Lower leg skin (tissue), 4 donors: ENCODE measurements at places on chromosomes 6 and 20.

DNA sequence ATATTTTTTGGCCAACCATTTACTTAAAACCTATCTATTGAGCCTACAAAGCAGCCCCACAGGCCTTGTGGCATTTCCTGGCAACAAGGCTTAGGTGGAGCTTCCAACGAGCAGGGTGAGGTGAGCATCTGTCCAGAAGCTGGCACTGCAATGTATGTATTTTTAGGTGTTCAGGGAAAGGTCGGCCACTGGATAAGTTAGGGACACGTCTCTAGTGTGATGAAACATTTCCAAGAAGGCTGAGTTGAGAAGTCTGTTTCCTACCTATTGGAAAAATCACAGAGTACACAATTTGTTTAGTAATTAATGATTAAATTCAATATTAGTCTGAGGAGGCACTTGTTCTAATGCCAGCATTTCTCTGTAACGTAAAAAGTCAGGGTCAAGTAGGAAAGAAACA, 17.8 kb upstream of the RCAN2 start:
- DNase-seq: no peak

DNA sequence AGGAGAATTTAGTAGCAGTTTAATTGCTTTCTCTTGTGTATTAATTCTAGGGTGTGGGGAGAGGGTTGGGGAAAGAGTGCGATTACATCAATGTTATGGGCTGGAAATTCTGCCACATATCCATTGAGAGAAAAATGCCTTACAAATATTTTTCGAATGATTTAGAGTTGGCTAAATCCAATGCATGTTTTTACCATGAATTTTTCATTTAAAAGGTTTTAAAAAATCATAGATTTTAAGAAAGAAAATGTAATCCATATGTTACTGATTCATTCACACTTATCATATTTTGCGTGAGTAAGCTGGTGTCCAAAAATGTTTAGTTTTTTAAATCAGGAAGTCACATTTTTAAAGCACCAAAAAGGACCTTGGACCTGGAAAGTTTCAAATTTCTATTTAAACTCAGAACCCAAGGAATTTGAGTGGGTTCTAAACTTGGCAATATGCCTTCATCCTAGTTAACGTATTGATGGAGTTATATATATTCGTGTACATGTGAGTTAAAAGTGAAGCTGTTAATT, 627.4 kb upstream of the CITED2 start:
- no peak for DNase-seq

DNA sequence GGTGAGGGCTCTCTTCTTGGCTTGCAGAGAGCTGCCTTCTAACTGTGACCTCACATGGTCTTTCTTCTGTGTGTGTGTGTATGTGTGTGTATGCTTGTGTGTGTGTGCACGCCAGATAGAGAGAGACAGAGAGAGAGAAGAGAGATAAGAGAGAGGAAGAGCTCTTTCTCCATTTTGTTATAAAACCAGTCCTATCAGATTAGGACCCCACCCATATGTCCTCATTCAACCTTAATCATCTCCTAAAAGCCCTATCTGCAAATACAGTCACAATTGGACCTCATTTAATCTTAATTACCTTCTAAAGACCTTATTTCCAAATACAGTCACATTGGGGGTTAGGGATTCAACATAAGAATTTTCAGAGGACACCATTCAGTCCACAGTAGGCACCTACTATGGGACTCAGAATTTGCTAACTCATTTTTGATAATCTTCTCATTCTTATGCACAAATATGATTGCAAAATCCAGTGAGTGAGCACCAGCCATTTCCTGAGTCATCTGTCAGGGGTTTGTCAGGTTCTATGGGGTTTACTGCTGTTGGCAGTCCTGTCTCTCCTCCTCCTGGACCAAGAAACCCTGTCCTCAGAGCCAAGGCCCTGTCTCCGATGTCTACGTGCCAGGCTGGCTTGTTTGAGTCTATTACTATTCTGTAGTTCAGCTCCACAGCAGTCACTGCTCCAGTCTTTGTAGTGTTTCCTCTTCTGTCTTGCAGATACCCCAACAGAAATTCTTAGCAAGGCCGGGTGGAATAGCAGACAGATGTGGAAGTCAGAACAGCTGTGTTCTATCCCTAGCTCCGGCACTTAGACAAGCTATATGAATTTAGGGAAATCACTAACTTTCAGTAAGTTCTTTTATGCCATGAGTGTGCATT, 59.0 kb upstream of the FAM184A start:
- peak; percentile 49 for DNase-seq

- DNase-seq: no peak
Measured at GRCh38 chr6:39962831-39963230, 28.6 kb upstream of the MOCS1 start.

GRCh38 chr6:159608961-159609651, 83.9 kb downstream of the SOD2 start:
- DNase-seq: no peak

DNA sequence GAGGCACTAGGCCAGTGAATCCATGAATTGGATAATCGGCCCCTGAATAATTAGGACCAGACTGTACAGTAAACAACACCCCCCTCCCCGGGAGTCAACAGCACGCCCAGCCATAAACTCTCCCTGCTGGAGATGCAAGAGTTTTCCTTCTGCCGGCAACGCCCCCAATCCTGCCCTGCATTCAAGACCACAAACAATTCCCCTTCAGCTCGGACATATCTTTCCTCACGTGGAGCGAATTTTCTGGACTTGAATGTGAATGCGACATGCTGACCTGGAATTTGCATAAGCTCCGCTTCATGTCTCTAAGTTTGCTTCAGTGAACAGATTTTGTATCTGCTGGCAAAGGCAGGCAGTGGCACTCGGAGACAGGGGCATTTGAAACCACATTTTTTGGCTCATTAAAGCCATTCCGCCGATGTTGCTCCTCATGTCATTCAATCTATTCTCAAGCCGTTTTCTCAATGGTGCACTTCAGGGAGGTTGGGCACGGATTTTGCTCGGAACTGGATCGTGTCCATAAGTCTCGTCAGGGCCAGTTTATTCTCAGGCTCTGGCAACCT, 38.0 kb upstream of the GMPR start:
- no peak for DNase-seq

DNA sequence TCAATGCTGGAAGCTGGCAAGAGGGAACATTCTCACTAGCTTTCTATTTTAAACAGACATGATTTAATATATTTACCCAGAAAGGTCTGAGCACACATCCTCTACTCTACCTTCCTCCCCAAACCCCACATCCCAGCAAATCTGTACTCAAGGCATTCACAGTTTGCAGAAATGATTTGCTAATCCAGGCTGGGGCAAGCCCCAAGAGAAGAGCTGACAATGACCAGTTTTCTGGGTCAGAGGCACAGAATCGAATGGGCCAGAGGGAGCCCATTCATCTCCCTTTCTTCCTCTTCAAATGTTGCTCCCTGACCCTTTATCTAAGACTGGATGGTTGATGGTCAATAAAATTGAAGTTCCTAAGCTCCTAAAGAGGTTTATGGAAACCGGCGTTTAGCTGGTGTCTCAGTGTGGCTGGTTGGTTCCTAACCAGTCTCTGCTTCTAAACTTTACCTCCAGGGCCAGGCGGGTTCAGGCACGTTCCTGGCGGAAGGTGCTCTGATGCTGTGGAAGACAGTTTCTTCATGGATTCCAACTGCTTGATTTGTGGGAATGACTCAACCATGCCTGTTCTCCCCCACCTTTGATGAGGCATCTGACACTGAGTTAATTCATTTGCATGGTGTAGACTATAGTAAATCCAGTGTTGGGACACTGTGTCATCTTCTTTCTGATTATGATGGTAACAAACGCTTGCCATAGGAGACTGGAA, 96.4 kb upstream of the IYD start:
- DNase-seq: peak; percentile 68

DNA sequence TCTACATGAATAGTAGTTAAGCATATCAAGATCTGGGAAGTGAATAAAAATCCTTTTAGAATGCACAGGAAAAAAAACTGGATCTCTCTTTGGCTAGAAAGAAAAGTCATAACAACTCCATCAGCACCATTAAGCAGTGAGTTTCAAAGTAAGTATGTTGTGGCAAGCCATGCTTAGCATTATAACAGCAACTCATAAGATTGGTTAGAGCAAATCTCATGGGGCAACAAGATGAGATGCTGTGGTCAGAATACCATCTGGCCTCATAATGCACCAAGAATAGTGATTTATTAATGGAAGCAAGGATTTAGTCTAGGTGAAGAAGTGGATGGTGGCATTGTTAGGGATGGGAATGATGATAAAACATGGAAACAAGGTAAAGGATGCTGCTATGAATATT, 159.4 kb downstream of the PHF3 start:
- no peak for DNase-seq

DNA sequence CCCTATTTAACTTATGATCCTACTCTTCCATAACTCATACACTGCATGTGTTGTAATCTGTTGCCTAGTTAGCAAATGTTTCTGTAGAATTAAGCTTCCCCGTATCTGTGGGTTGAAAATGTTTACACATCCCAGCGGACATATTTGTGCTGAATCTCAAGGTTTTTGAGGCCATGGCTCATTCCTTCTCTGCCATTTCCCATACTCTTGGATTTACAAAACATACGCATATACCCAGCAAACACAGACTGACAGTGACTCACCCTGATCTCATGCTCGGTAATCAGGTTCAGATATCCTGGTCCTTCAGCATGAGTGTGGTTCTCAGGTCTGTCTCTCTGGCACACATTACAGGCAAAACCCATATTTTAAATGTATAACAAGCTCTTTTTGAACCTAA, 58.7 kb downstream of the AGPAT4 start:
- no peak for DNase-seq

- peak; percentile 31 for DNase-seq
Measured at GRCh38 chr6:67345946-67346345, 1289.1 kb upstream of the ADGRB3 start.

- DNase-seq: no peak
Measured at GRCh38 chr6:31558631-31559500, 11.5 kb downstream of the NFKBIL1 start.

- no peak for DNase-seq
Measured at GRCh38 chr6:109079981-109080380, 14.7 kb downstream of the SESN1 start.

DNA sequence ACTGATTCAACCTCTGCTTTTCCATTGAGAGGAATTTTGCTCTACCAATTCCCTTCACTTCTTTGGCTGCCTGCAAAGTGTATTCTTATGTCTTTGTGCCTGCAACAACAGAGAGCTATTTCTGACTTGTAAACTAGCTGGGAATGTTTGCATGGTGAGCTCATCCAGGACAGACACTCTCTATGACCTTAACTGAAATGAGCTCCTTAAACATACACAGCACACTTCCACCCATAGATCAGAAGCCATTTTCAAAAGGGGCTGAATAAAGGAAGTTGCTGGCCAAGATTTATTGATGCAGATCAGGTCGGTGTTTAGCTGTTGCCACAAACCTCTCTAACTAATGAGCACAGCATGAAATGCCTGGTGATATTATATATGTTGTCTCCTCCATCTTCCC, 377.7 kb downstream of the BTBD9 start:
- no peak for DNase-seq

- DNase-seq: no peak
Measured at GRCh38 chr6:35282472-35282871, 15.1 kb upstream of the DEF6 start.

DNA sequence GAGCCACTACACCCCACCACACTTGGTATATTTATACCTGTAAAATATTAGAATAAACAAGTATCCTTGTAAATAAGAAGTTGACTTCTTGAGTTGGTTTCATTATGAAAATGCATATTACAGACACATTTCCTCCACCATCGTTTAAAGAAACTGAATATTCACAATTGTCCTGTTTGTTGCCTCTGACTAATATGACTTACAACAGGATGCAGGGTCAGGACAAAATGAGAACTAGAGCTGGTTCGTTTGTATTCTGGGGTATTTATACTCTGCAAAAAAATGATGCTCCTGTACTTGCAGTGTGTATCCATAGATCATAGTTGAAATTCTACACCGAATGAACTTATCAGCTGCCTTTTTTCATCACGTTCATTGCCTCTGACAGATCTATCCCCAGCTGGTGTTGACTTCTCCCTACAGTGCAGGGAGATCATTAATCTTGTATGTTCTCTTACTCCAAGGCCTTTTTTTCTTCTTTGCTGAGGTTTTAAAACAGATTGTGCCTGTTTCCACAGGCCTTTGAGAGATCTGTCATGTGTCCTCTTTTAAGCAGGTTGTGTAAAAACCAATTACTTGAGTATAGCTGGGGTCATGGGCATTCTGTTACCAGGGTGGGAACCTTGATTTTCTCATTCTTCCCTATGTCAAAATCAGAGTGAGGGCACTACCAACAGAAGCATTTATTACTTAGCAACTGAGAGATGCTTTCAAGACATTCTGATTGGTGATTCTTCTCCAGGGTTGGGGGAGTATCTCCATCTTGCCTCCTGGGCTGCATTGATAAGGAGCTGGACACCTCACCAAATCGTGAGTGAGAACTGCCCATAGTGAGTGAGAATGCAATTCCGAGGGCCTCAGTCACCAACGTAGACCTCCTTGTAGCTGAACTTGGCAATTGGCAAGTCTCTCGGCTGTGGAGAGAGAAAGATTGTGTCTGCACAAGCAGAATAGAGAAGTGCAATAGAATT, 78.8 kb upstream of the CD83 start:
- no peak for DNase-seq

GRCh38 chr6:150322466-150322871, 46.3 kb upstream of the IYD start:
- DNase-seq: no peak

GRCh38 chr20:45588800-45589199, 9.7 kb upstream of the WFDC8 start:
- no peak for DNase-seq

GRCh38 chr6:43780941-43781928, 11.2 kb downstream of the VEGFA start:
- DNase-seq: no peak

GRCh38 chr6:2240961-2241360, 4.4 kb downstream of the GMDS start:
- no peak for DNase-seq

DNA sequence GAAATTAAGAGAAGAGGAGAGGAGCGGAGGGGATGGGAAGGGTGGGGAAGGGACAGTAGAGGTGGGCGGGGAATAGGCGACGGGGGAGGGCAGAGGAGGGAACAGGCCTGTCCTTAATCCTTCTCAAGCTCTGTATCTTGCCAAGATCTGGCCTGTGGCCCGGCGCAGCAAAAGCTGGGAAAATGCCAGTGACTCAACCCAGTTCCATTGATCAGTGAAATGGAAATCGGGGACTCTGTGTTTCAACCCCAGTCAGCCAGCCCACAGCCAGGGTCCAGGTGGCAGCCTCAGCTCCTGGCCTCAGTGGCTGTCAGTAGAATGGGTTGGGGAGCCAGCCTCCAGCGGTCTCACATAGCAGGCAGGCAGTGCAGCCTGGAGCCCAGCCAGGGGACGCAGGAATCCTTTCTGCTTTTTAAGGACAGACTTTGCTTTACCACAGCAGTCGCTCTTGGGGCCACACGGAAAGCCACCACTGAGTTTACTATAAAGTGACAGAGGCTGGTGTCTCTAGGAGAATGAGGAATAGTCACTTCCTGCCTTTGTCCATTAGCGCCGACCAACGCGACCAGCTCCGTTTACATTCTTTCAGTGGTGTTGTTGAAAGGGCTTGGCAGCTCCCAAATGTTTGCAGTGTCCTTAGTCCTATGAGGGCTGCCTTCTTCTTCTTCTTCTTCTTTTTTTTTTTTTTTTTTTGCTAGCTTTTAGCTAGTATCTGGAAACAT, 128.0 kb downstream of the RIN2 start:
- peak; percentile 88 for DNase-seq
